Hematopoietic multipotent progenitor cell (in vitro differentiated cells): ENCODE measurements at places on chromosomes 5 and 9. TPM values are rescaled to one million over a fixed set of nuclear protein-coding genes. Genes with fewer than 3 reads are reported as not detected.

- DNase-seq = no peak
These were observed 104.4 kb downstream of the KLHL3 start for GRCh38 chr5:137631453-137631852.

Gene CNTNAP3B
- under 0.01 TPM for total RNA-seq

GRCh38 chr5:143679777-143680176, 132.2 kb upstream of the HMHB1 start:
- DNase-seq = no peak

Gene ZNF462
- 6.5 TPM for total RNA-seq

Gene GABRB2
- under 0.01 TPM for total RNA-seq

GRCh38 chr5:76657091-76657490, 33.9 kb upstream of the F2RL2 start:
- no peak for DNase-seq

DNA sequence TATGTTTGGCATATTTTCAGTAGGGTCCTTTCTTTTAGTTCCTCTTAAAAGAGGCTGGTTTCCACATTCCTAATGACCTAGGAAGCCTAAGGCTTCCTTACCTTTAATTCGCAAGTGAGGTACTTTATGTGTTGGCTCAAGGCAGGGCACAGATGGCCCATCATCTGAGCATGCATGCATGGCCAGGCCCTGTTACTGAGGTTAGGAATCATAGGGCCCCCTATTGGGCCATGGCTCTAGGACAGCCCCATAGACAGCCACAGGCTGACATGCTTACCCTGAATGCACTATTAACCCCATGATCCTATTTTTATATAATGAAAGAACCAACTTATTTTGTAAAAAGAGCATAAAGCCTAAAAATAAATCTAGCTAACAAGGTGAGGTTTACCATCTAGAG, 271.4 kb downstream of the ELAVL2 start:
- DNase-seq = no peak

Gene TAF11L5
- total RNA-seq = not detected

GRCh38 chr9:114558027-114558675, 29.4 kb upstream of the ATP6V1G1 start:
- no peak for DNase-seq

Gene SMIM32
- not detected for total RNA-seq

DNA sequence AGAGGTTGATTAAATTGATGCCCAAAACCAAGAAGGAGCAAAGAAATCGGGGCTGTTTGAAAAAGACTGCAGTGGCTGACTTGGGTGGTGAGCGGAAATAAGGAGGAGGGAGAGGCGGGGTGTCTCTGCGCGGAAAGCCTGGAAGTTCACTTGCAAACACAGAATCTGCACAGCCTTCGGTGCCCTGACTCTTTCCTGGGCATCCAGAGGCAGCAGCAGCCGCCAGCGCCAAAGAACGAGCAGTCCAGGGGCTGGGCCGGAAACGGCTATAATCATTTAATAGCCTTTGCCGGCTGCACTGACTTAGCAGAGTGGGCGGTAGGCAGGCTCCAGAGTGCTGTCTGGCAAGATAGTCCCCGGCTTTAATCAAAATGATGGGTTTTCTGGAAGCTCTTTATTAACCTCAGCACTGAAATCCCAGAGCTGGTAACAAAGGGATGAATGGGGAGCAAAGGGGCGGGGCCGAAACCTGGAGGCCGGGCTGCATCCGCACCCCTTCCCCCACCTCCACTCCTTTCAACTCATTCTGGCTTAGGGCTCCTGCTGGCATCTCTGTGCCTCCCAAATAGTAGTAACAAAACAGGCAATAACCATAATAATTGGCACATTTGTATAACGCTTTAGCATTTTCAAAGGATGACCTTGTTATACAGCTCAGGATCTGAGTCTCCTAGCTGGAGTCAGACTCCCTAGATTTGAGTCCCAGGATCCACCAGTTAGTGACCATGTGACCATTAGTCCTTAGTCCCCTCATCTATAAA, 35.7 kb downstream of the PCDHAC2 start:
- no peak for DNase-seq

DNA sequence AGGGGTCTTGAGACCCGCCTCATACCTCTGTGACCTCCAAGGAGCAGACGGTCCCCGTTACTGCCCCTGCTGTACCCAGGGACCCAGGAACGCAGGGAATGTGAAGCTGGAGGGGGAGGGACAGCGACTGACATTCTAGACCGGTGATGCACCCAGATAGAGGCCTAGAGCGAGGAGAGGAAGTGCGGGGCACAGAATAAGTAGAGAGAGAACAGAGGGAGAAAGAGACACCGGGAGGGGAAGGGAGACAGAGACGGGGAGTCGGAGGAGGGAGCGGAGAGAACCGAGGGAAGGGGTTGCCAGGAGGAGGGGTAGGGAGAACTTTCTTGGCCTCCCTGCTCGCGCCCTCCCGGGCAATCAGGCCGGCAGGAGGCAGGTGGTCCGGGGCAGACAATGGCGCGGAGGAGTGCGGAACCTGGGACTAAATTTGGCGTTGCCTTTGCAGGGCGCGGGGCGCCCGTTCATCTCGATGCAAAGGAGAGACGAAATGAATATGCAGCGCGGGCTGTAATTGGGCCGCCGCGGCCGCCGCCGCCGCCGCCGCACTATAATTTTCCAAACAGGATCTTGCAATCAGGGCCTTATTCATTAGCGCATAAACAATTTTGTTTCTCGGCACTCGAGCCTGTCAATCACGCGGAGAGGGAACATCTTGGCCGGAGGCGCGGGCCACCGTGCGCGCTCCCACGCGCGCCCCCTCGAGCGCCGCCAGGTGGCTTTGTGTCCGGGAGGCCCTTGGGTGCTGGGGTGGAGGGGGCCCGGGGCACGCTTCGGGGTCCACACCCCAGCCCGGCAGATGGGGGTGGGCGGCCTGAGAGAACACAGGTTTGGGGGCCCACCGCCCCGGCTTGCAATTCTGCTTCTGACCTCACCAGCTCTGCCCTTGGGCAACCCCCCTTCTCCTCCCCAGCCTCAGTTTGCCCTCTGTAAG, 33.0 kb downstream of the NDUFA8 start:
- peak; percentile 29 for DNase-seq

- no peak for DNase-seq
These were observed 13.5 kb upstream of the NRARP start for GRCh38 chr9:137315581-137316011.

- DNase-seq = no peak
These were observed 155.6 kb upstream of the NTRK2 start for GRCh38 chr9:84513979-84514378.

GRCh38 chr5:176915906-176916305, 16.8 kb upstream of the HK3 start:
- no peak for DNase-seq

GRCh38 chr5:10374046-10375022, 20.8 kb downstream of the MARCHF6 start:
- DNase-seq = no peak

Gene NUTM2F
- not detected for total RNA-seq

- DNase-seq = no peak
These were observed 370.8 kb downstream of the TLE1 start for GRCh38 chr9:81318571-81318970.

DNA sequence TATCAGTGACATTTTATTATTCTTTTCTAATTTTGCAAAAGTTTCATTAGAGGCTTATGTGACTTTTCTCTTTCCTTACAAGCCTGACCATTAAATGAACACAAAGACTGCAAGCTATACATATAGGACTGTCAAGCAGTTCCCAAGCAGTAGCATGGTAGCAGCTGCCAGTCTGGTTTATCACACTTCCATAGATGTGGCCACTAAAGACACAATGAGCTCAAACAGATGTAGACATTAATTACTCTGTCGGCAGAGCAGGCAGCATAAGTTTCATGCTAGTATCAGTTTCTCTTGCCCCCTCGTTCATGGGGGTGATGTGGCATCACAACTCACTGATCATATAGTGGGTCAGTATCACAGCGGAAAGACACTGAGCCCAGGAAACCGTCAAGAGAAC, 89.5 kb downstream of the CDH10 start:
- DNase-seq = no peak

Gene PRRX2
- not detected for total RNA-seq

DNA sequence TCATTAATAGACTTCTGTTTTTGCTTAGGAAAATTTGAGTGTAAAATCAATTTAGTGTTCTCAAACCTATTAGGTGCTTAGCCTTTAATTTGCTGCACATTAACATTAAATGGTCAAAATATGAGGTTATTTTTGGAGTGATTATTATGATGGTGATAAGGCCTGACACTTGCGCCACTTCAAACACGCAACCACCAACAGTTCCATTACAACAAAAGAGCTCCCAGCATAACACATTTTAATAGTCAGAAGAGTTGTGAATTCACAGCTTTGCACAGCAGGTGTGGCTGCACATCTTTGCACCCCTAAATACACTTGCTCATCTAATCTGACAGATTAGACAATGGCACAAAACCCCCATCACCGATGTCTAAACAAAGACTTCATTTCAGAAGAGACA, 940.7 kb downstream of the NR2F1-AS1 start:
- no peak for DNase-seq

DNA sequence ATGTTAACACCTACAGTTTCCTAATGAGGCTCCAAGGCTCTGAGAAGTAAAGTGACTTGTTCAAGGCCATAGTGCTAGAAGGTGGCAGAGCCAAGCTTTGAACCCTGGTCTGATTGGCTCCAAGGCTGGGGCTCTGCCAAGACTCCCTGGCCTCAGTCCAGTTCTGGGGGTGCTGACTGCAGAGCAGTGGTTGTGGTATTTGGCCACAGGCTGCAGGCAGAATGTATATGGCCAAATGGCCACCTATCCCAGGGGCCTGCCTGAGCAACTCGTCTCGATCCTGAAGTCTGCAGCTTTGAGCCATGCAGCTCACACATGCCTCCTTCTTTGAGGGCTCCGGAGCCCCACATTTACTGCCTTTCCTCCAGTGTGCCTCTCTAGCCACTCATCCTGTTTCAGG, 9.7 kb upstream of the NEK6 start:
- DNase-seq = no peak

DNA sequence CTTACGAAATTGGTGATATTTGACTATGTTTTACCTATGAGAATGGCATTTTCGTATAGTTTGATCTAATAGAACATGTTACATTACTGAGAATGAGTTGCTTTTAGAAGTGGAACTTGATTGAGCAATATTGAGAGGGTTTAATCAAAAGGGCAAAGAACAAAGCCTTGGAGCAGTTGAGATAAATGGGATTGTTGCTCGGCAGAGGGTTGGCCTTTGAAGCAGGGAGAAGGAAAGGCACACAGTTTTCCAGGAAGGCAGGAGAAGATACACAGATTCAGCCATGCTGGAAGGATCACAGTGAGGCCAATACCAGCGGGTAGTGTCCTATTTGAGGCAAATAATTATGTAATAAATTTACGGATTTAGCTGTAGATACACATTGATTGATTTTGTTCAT, 19.5 kb downstream of the MAN2A1 start:
- DNase-seq = no peak

- DNase-seq = no peak
These were observed 26.2 kb downstream of the RAD23B start for GRCh38 chr9:107309271-107309670.

- no peak for DNase-seq
These were observed 132.9 kb downstream of the MVB12B start for GRCh38 chr9:126459546-126459945.

Gene GFPT2
- under 0.01 TPM for total RNA-seq

DNA sequence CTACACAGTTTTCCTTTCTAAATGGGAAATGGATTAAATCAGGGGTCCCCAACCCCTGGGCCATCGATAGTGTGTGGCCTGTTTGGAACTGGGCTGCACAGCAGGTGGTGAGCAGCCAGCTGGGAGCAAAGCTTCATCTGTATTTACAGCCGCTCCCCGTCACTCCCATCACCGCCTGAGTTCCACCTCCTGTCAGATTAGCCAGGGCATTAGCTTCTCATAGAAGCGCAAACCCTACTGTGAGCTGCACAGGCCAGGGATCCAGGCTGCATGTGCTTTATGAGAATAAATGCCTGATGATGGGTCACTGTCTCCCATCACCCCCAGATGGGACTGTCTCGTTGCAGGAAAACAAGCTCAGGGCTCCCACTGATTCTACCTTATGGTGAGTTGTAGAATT, 41.2 kb upstream of the FLT4 start:
- DNase-seq = no peak

GRCh38 chr9:125536776-125537175, 170.2 kb downstream of the MAPKAP1 start:
- no peak for DNase-seq

DNA sequence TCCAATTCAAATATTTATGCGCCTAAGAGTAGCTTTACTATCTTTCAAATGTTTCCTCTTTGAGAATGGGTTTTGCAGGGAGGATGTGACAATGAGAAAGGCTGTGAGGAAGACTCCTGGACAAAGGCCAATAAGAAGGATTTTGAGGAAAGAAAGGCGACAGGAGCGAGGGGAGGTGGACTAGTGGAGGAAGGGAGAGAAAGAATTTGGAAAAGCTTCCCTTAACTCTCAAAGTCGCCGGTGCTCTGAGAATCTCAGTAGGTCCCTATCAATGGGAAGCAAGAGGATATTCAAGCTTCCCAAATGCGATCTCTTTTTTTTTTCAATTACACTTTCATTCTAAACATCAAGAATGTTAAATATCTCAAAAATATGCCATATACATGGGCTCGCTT, 2.8 kb upstream of the CDC20B start:
- DNase-seq = no peak

- DNase-seq = no peak
These were observed 553.8 kb downstream of the PTPRD start for GRCh38 chr9:10059044-10059443.

Gene DAB2
- 4.6 TPM for total RNA-seq

Gene TEX48
- total RNA-seq = not detected

Gene SIT1
- 0.54 TPM for total RNA-seq

GRCh38 chr5:142360051-142360498, 35.3 kb upstream of the SPRY4 start:
- DNase-seq = no peak

DNA sequence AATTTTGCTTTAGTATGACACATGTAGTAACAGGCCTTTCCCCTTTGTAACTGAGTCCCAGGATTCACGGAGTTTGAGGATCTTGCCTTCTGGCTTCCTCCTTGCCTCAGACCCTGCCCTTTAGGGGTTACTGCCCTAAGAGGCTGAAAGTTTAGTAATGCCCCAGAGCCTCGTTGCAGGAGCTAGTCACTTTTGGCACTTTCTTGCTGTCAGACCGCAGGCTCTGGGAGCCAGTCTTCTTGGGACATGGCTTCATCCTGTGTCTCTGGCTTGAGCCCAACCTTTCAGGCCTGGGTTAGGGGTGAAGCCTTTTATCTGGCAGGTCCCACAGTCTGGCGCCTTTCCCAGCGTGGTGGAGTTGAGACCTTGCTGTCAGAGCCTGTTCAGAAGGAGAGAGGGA, 185.6 kb upstream of the DMRT1 start:
- no peak for DNase-seq

- DNase-seq = peak; percentile 33
These were observed 476.8 kb upstream of the PTGER4 start for GRCh38 chr5:40202814-40203440.

Gene TCF7
- 0.81 TPM for total RNA-seq

Gene ADGRD2
- under 0.01 TPM for total RNA-seq

DNA sequence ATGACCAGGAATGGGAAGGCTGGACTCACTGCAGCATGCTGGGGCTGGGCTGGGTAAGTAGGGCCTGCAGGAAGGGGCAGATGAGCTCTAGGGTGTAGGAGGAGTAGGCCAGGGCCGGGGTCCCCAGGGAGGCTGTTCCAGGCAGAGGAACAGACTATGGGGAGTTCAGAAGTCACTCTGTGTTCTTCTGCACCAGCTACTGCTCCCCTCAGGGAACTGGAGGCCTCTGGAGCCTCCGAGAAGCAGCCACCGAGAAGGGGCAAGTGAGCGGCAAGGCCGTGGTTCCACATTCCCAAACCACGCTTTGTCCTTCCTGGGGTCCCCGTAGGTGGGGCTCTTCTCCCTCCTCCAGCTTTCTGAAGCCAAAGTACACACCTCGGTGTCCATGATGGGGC, 8.4 kb upstream of the SLC2A6 start:
- DNase-seq = no peak

- no peak for DNase-seq
These were observed 609.9 kb upstream of the ACO1 start for GRCh38 chr9:31774571-31774970.
